ENCODE measurements at places on chromosomes 7 and 10.

DNA sequence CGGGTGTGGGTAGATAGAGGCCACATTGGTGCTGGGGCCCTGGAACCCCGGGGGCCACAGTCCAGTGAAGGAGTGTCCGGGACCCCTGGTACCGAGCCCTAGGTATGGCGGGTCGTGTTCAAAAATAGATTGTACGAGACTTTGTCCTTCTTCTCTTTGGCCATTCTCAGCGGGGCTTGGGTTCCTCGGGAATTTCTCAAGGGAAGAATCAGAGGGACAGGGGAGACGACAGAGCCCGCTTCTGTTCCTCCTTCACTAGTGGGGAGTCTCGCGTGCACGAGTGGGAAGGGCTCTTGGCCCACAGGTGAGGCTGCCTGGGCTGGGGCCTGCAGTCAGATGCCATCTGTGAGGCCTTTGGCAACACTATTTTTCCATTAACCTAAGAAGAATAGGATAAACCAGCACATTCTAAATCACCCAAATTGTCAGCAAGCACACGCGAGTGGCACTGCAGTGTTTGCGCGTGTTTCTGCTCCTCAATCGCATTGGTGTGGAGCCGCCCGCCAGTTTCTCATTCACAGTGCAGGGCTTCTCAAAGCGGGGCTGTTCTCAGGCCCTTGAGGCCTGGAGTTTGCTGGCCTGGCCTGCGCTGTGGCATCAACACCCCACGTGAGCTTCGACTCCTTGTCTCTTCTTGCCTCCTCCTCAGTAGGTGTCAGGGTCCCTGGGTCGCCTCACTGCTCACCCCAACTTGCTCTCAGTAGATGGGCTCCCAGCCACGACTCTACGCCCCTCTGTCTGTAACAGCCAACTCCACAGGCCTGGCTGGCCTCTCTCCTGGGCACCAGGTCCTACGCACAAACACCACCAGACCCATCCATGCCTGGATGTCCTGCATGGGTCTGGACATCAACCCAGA, 187.6 kb upstream of the SHH start:
- DNase-seq = no peak

DNA sequence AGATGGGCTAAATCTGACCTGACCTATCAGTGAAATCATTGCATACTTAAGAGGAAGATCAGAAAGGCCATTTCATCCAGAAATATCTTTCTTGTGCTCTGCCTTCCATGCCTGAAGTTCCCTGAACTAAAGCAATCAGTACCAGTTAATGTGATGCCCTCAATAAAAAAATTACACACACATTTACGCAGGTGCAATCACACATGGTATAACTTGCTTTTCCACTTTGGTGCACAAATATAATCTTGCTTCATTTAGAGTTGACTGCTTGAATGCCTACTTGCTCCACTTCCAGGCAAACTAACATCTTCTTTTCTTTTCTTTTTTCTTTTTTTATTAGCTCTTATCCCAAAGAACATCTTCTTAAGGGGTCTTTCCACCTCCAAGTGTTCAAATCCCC, 58.3 kb upstream of the KIF5B start:
- DNase-seq = no peak

DNA sequence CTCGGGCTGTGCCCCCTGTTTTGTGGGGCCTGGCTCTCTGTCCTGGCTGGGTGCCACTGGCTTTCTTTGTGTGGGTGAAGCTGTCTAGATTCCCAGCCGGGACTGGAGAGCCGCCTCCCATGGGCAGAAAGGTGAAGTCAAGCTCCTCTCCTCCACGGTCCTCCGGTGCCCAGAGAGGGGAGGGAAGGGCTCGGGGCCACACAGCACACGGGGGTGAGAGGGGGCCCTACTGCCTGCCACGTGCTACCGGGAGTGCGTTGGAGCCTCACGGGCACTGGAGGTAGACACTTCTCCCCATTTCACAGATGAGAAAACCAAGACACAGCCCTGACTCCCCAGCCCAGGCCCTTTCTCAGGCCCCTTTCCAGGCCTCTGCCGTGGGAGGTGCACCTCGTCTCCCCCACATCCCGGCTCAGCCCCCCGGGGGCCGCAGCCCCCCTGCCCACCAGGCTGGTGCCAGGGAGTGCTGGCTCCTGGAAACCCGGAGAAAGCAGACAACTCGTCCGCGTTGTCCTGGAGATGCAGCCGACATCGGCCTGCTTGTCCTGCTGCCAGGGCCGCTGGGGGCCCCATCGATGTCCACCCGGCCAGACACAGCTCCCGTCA, 55.8 kb downstream of the UNCX start:
- DNase-seq = no peak

- DNase-seq = no peak
These were observed 16.4 kb downstream of the FZD1 start for GRCh38 chr7:91280604-91281003.

GRCh38 chr10:47278720-47279119, 21.3 kb upstream of the GDF10 start:
- DNase-seq = no peak
